ENCODE measurements at places on chromosomes 3 and 15.

GRCh38 chr3:59981377-59981776, 931.6 kb upstream of the CFAP20DC start:
- no peak for DNase-seq

DNA sequence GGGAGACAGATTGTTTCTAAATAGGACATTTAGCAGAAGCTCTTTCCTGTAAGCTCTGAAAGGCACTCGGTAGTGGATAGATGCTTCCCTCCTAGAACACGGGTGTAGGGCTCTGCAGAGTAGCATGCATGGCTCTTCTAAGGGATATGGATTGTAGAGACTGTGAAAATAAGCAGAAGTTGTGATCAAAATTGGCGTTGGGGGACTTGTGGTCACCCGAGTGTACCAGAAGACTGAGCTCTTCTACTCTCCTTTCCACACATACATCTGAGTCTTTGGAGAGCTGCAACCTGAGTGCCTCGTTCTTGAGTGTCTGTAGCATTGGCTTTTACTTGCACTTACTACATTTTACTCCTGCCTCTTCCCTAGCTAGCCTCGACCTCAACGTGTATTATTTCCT, 197.7 kb downstream of the LPP start:
- DNase-seq, result no peak

DNA sequence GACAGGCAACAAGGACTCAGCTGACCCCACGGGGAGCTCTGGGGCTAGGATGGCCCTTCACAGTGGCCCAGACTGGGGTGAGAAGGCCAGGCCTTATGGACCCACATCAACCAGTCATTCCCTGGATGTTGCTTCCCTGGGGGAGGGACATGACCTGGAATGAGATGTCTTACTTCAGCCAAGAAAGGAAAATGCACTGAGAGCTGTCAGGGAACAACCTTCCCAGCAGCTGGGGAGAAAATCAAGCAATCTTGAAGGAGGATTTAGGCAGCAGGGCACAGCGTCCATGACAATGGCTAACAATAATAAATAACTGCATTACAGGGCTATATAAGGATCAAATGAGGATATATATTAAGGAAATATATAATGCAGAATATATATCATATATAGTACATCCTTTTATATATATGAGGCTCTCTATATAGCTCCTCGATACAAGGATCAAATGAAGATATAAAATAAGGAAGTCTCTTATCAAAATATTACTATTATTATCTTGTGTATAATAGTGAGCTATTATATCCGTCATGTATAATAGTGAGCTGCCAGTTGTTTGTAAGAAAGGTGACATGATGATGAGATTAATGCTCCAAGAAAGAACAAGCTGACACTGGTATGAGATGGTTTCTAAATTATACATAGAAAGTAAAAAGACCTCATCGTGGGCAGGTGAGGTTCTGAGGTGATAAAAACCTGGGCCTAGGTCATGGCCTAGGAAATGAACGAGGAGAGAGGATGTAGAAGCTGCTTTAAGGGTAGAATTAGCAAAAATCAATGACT, 117.8 kb upstream of the LIPC start:
- DNase-seq, result no peak

DNA sequence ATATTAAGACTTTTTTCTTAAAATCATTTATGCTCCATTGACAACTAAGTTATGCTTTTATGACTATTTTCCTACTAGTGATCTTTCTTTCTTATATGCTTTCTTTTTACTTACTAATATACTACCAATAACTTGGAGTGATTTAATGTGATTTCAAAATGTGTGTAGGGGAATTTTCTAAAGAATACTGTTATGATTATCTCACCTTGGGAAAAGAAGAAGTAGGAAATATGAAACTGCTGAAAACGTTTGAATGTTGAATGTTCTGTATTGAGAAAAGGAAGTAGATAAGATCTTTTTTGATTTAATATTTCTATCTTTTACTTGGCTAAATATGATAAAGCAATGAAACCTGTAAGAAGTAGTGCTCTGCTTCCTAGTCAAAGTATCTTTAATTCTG, 7.8 kb upstream of the CD200R1 start:
- no peak for DNase-seq

DNA sequence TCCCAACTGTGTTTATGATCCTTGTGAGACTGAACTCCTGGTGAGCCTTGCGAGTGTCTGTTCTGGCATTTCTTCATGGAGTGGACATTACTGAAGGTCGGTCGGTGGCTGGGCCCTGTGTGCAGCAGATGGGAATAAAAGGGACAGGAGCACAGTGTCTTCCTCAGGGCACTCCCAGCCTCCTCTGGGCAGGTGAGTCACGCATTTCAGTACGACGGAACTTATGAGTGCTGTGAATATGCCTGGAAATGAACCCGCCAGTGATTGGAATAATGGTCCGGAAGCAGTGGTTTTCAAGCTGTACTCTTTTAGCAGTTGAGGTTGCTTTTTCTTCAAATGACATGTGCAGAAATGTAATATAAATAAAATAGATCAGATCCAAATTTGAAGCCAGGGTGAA, 55.1 kb downstream of the LARS2 start:
- DNase-seq, result no peak

DNA sequence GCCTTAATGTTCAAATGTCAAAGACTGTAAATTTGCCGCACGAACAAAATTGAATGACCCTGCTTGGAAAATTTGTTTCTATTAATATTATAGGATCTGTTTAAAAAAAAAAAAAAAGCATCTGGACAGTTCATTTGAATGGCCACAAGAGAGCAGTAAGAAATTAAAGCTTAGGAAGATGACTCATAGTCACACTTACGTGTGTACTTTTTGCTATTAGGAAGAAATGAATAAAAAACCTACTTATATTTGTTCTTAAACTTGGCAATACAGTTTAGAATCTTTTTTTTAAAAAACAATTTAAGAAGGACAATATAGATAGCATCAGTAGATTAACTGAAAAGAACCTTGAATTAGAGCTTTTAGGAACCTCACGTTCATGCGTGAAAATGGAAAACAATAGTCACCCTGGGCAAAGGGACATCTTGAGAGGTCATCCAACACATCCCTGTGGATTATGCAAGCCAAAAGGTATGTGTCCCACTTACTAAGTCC, 621.8 kb downstream of the MECOM start:
- peak; percentile 18 for DNase-seq

- DNase-seq, result no peak
These were observed 468.9 kb upstream of the UBE2E2 start for GRCh38 chr3:22734207-22734606.

- DNase-seq, result no peak
These were observed 9.8 kb upstream of the OR5K4 start for GRCh38 chr3:98343647-98344507.

GRCh38 chr3:169613895-169614294, 49.6 kb downstream of the MECOM start:
- DNase-seq, result no peak

- peak; percentile 21 for DNase-seq
These were observed 34.0 kb downstream of the LYZL4 start for GRCh38 chr3:42376344-42376798.

DNA sequence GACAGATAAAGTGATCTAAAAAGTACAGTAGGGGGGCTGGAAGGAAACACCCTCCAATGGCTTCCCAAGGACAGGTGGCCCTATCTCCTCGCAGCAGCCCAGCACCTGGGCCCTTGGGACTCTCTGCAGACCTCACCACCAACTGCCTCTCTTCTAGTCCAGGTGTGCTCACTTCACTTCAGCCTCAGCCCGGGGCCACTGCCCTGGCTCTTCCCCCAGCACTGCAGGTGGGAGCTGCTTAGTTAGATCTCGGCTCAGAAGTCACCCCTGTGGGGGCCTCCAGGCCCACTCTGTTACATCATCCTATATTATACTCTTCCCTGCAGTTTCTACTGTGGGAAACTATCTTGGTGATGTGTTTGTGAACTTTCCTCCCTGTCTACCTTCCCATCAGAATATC, 2.0 kb downstream of the KLF15 start:
- no peak for DNase-seq

DNA sequence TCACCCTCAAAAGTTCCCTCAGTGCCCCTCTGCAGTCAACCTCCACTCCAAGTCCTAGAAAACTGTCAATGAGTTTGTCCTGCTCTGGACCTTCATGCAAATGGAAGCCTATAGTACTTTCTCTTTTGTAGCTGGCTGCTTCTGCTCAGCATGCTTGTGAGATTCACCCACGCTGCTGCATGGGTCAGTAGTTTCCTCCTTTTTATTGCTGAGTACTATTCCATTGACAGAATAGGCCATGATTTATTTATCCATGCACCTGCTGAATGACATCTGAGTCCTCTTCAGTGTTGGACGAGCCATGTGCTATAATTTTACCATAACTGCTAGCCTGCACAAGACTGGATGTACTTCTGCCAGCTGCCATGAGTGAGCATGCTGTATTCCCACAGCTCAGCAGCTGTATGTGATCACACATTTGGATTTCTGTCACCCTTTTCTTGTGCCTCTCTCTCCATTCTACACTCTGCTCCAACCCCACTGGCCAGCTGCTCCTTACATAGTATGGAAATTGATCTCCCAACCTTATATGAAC, 26.3 kb downstream of the CDCP1 start:
- no peak for DNase-seq

DNA sequence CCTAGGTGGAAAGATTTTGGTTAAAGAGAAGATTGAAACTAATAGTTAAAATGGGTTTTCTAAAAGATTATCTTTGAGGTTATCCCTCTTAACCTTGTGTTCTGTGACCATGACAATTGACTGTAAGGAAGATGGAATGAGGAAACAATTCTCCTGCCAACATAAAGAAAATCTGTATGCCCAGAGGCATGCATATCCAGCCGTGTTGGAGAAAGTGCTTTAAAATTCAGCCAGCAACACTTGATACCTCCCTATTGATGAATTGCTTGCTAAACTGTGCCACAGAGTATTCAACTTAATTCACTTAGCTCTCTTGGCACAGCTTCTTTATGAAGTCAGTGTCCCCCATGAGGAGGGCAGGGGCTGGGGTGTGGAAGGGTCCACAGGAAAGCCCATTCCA, 203.5 kb downstream of the UBE2E2 start:
- no peak for DNase-seq

GRCh38 chr3:106288781-106289180, 420.0 kb upstream of the CBLB start:
- DNase-seq, result peak; percentile 34

GRCh38 chr3:134449277-134449676, 36.5 kb downstream of the ANAPC13 start:
- DNase-seq, result no peak

- no peak for DNase-seq
These were observed 415.8 kb upstream of the GOLIM4 start for GRCh38 chr3:168511428-168512014.

- no peak for DNase-seq
These were observed 320.5 kb downstream of the ZIC1 start for GRCh38 chr3:147729641-147730040.

- DNase-seq, result no peak
These were observed 172.1 kb upstream of the LRRN1 start for GRCh38 chr3:3627114-3627513.

DNA sequence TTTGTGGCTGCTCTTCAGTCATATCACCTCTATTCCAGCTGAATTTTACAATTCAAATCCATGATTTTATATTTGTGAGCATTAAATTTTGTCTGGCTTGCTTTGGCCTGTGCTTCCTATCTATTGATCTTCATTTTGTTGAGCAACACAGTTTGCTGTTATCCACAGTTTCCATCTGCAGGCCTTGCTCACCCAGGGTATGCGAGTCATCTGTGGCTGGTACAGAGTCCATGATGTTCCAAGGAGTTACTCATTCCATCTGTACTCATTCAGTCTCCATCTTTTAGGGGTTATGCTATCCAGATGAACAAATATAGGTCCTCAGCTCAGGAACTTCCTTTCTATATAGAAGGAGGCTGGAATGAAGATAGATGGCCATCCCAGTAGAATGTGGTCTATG, 70.1 kb upstream of the CCK start:
- DNase-seq, result no peak

DNA sequence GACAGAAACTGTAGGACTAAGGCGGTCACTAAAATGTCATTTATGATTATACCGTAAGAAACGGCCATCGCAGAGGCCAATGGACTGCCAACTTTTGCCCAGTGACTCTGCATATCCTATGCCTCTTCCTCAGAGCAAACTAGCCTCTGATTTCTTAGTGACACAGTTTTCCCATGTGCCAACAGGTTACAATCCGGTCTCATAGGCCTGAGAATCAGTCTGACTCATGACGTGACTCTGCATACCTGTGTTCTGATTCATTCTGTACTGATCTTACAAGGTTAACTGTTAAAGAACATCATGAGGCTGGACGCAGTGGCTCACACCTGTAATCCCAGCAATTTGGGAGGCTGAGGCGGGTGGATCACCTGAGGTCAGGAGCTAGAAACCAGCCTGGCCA, 17.8 kb downstream of the RUBCN start:
- no peak for DNase-seq

DNA sequence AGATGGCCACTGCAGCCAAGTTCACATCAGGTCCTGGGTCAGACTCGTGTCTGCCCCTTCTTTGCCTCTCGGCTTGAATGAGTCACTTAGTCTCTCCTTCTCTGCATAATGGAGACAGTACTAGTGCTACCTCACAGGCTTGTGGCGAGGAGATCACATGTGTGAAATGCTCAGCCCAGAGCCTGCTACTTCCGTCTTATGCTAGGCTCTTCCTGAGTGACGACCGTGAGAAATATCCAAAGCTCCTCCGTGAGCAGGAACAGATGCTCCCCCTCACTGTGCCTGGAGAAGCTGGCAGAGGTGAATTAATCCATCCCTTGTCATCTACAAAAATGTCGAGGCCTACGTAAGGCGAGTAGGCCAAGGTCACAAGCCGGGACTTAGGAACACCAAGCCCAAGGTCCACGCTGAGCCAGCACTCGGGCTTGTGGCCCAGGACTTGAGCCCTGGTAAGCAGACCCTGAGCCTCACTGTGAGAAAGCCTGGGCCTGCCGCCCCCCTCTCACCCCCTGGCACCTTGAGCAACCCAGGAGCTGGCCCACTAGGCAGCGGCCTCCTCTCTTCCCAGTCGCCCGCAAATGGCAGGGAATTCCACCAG, 17.9 kb downstream of the PAK6 start:
- no peak for DNase-seq

- no peak for DNase-seq
These were observed 683.5 kb downstream of the NR2F2 start for GRCh38 chr15:97014001-97014400.

- DNase-seq, result no peak
These were observed 44.0 kb downstream of the CHSY1 start for GRCh38 chr15:101207867-101208288.

- DNase-seq, result no peak
These were observed 8.8 kb upstream of the B3GNT5 start for GRCh38 chr3:183244219-183244618.

GRCh38 chr3:99624496-99625236, 13.7 kb upstream of the COL8A1 start:
- no peak for DNase-seq

GRCh38 chr15:70259028-70259424, 161.3 kb upstream of the TLE3 start:
- peak; percentile 45 for DNase-seq

DNA sequence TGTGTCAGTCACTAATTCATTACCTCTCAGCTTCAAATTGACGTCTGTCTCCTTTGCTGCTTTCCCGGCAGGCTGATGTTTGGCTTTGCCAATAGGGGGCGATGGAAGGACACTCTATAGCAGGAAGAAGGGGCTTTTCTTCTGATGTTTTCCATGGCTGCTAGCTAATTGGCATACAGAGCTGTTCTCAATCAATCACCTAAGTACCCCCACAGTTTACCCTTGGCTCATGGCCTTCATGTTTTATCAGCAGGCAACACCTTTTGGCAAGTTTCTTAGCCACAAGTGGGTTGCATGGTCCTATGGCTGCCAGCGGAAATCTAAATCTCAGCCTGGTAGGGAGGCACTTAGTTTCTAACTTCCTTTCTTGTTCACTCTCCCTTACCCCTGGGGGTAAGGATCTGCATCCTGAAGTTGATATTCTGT, 45.0 kb downstream of the ESYT3 start:
- DNase-seq, result no peak

- DNase-seq, result no peak
These were observed 220.0 kb downstream of the C3orf38 start for GRCh38 chr3:88369767-88370166.
